ENCODE measurements at places on chromosomes 4 and X. TPM values are rescaled to one million over a fixed set of nuclear protein-coding genes. Genes with fewer than 3 reads are reported as not detected.

TMPRSS11A gene
- total RNA-seq, result not detected

REPS2 gene
- 19.1 TPM for total RNA-seq

AFM gene
- total RNA-seq, result 208 TPM

OTOP1 gene
- not detected for total RNA-seq

MTNR1A gene
- not detected for total RNA-seq

UGT2A1 gene
- 0.18 TPM for total RNA-seq

TACC3 gene
- 4.5 TPM for total RNA-seq

ADH4 gene
- 689 TPM for total RNA-seq

STOX2 gene
- 3.8 TPM for total RNA-seq

MMRN1 gene
- total RNA-seq, result 5.0 TPM

DMD gene
- total RNA-seq, result 32.2 TPM

UBE2A gene
- 13.6 TPM for total RNA-seq

CCKAR gene
- not detected for total RNA-seq

GABRB1 gene
- total RNA-seq, result not detected

TSPAN6 gene
- 35.2 TPM for total RNA-seq

PROM1 gene
- total RNA-seq, result 1.3 TPM

P2RY4 gene
- 0.18 TPM for total RNA-seq

CT45A10 gene
- total RNA-seq, result 0.45 TPM

KLF8 gene
- 0.58 TPM for total RNA-seq

USP26 gene
- total RNA-seq, result not detected

ZFP42 gene
- 0.15 TPM for total RNA-seq

PHKA1 gene
- 1.8 TPM for total RNA-seq

GPC4 gene
- total RNA-seq, result 1.7 TPM

DCAF4L1 gene
- total RNA-seq, result 0.13 TPM

Measured in left lobe of liver (tissue), 2 donors.